ENCODE measurements at places on chromosomes 2 and 18.
A peak's percentile ranks its signal among the peaks of the same experiment; 100 is the strongest.

GRCh38 chr2:43427032-43427424 is 168.8 kb downstream of the THADA start:
- no peak for DNase-seq

- DNase-seq, result no peak
These were observed 260.9 kb downstream of the ICOS start for GRCh38 chr2:204197336-204198005.

GRCh38 chr2:218168016-218168415 is 1.3 kb upstream of the CXCR1 start:
- no peak for DNase-seq

DNA sequence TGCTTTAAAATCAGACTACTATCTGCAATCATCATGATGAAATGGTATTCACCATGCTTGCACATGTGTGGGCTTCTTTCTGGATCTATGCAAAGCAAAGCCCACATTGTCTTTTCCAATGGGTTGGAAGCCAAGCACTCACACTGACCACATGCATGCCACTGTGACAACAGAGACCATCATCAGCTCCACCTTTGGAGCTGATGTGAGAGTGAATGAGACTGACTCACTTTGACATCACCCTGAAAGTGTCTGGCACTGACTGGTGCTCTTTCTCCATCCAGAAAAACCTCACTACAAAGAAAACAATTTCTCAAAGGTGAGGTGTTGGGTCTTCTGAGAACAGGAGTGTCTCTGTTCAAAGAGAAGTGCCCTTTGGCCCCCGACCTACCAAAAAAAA is 4.7 kb downstream of the MYO5B start:
- DNase-seq, result no peak

DNA sequence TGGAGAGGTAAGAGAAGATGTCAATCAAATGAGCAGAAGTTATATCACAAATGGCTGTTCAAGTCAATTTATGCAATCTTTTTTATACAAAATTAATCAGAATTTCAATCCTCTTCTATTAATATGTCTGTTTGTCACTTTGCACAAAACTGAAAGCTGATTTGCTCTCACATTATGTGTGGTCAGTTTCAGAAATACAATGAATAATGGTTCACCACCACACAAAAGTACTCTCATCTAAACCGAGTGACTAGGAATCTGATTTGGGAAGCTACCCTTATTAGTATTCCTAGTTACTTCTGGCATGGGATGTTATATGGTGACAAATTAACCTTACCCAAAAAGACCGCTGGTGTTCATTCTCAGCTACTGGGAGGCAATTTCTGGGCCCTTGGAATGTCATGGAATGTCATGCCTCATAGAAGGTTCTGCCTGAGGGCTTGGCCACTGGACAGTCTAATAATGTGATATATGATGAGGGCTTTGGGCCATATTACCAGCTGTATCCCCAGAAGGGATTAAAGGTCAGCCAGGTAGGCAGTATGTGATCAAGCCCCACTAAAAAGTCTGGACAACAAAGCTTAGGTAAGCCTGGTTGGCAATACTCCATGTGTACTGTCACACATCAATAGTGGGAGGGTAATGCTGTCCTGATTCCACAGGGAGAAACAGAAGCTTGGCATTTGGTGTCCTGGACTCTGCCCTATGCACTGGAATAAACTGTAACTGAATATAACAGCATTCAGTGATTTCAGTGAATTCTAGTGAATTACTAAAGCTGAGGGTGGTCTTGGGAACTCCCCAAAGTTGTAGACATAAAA is 113.2 kb downstream of the PIGN start:
- DNase-seq, result no peak

GRCh38 chr2:196171946-196172345 is 568 bp upstream of the STK17B start:
- DNase-seq, result no peak

GRCh38 chr2:68250196-68250595 is 2.1 kb downstream of the PPP3R1 start:
- DNase-seq, result no peak

- DNase-seq, result no peak
These were observed 57.8 kb upstream of the ST8SIA3 start for GRCh38 chr18:57294547-57294946.

GRCh38 chr2:136331226-136331625 is 213.3 kb upstream of the CXCR4 start:
- DNase-seq, result no peak

DNA sequence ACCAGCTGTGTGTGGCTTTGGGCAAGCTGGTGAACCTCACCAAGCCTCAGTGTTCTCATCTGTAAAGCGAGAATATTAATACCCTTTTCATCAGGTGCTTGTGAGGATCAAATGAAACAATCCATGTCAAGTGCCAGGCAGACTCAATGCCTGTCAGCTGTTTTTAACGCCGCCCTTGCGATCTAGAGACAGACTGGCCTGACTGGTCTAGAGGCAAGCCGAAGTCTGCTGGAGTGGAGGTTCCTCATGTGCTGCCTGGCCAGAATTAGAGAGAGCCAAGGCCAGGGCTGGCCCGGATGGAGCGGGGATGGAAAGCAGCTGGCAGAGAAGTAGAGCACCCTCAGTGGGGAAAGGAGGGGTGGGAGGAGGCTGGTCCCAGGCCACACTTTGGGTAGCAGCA is 74.5 kb upstream of the B3GNT7 start:
- peak; percentile 80 for DNase-seq

- no peak for DNase-seq
These were observed 74.6 kb downstream of the KYNU start for GRCh38 chr2:142952018-142952417.

DNA sequence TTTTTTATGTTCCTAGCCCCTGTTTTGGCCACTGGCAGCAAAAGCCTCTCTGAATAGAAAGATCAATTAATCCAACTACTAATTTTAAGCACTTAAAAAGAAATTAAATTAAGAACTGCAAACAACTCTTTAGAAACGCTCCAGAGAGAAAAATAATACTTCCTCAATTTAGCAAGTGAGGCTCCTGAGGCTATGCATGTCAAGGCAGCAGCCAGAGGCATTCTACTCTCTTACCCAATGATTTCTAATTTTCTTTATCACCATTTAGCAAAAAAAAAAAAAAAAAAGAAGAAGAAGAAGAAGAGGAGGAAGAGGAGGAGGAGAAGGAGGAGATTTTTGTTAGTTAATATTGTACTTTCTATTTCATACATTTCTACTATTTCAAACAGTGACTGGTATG is 68.5 kb downstream of the TMEM237 start:
- DNase-seq, result no peak

GRCh38 chr18:55346961-55347740 is 240.8 kb downstream of the TCF4 start:
- DNase-seq, result no peak

- no peak for DNase-seq
These were observed 174.5 kb upstream of the ZEB2 start for GRCh38 chr2:144694456-144694855.

GRCh38 chr2:134372611-134373131 is 118.8 kb downstream of the MGAT5 start:
- DNase-seq, result peak; percentile 74

DNA sequence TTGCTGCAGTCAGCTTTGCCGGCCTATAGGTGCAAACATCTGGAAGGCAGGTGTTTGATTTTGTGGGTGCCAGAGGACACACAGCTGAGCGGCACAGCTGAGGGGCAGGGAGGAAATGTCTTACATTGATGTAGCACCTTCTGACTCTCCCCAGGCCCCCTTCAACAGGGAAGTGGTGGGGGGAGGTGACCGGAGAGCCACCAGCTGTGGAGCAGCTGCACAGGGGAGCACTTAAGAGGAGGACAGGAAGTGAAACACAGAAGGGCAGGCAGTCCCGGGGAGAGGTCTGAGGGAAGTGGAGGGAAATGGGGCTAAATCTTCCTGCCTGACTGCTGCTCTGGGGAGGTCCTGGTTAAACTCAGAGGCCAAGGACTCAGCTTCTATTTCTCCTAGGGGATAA is 409.1 kb downstream of the TNS1 start:
- DNase-seq, result no peak

- no peak for DNase-seq
These were observed 445.6 kb upstream of the POU3F3 start for GRCh38 chr2:104408266-104408665.

- no peak for DNase-seq
These were observed 62.5 kb downstream of the RPIA start for GRCh38 chr2:88753833-88754584.

- no peak for DNase-seq
These were observed 102.6 kb downstream of the PAX3 start for GRCh38 chr2:222196159-222196558.

DNA sequence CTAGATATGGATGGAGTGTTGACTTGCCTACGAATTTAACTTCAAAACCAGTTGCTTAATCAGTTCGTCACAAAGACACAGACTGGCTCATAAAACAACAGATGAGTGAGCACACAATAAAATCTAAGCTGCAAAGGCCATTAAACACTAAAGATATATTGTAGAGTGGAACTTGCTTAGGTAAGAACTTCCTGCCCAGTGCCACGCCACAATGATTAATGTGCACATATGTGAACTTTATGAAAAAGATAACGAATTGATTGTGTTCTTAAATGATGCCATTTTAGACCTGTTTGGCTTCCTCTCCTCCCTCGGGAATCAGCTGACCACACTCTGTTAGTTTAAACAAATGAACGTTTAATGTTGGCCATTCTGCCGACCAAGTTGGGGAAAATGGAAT is 2031.3 kb upstream of the CELF4 start:
- no peak for DNase-seq

GRCh38 chr2:143357966-143358365 is 228.7 kb downstream of the ARHGAP15 start:
- DNase-seq, result peak; percentile 23

- DNase-seq, result no peak
These were observed 75.4 kb downstream of the CD8B2 start for GRCh38 chr2:106562268-106563186.

DNA sequence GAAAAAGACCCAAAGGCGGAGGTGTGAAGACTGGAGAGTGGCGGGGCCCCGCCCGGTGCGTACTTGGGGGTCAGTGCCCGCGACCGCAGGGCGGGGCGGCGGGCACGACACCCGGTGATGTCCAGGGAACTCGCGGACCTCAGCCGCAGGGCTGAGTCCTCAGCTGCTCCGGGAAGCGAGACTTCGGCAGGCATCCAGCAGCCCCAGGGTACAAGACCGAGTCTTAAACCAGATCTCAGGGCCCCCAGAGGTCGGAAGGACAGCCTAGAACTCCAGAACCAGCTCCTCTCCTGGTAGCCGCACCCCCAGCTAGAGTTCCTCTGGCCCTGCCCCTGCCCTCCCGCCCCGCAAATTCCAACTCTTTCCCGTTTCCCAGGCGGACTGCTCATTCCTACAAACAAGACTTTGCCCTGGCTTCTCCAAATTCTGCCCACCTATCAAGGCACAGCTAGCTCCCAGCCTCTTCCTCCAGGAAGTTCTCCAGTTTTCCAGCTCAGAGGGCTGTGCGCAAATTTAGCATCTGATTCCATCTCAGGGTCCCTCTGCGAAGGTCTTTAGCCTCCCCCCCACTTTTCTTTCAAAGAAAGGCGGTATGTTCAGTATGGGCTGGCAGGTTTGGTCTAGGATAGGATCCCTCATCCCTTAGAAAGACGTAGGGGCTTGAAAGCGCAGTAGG is 26.0 kb upstream of the NOTO start:
- peak; percentile 41 for DNase-seq

- no peak for DNase-seq
These were observed 160.8 kb downstream of the PHLPP1 start for GRCh38 chr18:62876111-62876510.

DNA sequence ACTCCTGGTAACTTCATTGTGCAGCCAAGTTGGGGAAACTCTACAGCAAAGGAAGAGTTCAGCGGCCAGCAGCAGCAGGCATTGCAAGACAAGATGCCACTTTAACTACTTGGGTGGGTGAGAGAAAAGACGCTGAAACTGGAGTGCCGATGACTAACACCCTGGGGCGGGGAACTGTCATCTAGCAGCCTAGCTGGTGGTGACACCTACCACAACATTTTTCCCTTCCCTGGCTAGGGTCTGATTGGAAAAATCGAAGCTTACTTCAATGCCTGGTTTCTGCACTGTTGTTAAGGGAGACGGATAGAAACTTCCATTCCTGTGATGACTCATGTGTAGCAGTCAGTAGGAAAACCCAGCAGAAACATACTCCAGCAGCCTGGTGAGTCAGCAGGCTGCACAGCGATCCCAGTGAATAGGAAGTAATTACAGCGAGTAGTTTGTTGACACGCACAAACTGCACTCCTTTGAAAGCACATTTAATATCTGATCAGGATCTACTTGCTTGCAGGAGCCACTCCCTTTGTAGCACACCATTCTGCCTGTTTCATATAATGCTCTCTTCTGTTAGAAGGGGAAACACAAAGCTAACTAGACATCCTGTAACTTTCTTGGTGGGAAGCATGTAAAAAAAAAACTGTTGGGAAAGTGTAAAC is 62.1 kb upstream of the MAPRE2 start:
- DNase-seq, result peak; percentile 50

DNA sequence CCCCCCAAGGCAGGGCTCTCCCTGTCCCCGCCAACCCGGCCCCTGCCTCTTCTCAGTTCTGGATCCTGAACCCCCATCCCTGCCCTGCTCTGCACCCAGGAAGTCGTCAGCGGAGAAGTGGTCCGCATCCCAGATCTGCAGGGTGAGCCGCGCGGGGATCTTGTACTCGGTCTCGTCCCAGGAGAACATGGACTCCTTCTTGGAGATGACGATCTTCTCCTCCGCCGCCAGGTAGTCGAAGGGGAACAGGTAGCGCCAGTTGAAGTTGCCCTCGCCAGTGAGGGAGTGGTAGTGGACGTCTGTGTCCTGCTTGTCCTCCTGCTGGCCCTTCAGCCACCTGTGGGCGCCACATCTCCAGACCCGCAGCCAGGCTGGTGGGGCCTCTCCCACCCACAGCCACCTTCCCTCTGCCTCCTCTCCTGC is 16.3 kb downstream of the OTOF start:
- no peak for DNase-seq

DNA sequence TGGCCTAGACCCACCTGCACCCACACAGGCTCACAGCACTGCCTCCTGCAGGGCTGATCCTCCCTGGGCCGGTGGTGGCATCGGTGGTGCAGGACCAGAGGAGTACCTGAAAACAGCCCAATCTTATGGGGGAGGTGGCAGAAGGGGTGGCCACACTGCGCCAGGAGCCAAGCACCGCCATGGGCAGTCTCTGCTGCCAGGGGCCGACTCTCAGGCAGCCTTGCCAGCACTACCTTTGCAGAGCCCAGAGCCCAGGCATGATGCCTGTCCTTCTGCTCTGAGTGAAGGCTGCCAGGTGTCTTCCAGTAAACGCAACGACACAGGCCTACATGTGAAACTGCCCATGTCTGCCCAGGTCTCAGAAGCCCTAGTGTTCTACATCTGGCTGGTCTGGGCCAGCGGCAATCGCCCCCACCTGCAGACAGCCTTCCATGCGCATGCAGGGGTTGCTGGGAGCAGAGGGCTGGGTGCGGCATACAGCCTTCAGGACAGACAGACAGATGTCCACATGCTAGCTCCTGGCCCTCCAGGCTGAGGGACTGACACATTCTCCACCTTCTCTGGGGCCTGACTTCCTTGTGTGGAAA is 6.8 kb downstream of the HS6ST1 start:
- peak; percentile 35 for DNase-seq

- no peak for DNase-seq
These were observed 55.0 kb upstream of the PEX13 start for GRCh38 chr2:60962528-60962927.

- no peak for DNase-seq
These were observed 570 bp downstream of the SCRN3 start for GRCh38 chr2:174395969-174396630.

Data from left ventricle myocardium superior (tissue), 1 donor.